Natural killer cell (primary cell): ENCODE measurements at places on chromosomes 7 and 10.
A peak's percentile ranks its signal among the peaks of the same experiment; 100 is the strongest.

DNA sequence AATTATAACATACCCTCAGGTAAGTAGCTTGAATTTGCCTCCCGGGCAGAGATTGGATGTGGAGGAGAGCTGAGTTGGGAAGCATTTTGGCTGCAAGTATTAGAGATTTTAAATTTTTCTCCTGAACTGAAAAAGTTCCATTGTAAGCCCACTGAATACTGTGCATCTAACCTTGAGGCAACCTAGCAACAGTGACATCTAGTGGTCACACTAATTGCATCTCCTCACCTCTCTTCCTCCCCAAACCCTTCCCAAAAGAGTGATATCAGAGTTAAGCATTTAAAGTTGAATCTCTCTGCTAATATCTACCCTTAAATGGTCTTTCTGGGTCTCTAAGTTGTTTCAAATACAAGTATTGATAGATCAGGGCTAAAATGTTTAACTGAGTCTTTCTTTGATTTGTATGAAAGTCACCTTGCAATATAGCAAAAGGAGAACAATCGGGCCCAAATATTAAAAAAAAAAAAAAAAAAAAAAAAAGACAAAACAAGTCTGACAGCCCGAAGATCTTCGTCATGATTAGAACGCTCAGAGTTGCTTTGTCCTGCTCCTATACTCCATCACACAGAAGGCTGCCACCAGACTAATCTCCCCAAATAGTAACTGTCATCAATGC, 40.4 kb upstream of the DLX5 start:
- DNase-seq, result no peak

DNA sequence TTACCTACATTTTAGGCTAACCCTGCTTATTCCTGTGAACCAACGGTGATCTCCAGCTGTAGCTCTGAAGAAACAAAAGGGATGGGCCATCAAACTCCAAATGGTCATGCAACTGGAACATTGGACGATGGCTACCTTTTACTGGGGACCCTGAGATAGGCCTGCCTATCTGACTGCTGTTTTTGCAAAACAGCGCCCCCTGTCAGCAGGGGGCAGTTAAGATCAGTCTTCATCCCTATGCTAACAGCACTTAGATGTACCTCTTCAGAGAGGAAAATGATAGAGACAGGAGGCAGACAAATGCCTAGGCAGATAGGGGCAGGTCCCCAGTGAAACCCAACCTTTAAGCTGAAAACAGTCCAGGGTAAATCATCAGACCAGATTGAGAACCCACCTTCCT, 1085.4 kb upstream of the SORCS1 start:
- no peak for DNase-seq

- no peak for DNase-seq
Observed at GRCh38 chr10:16519250-16519907, 2.3 kb downstream of the C1QL3 start.

DNA sequence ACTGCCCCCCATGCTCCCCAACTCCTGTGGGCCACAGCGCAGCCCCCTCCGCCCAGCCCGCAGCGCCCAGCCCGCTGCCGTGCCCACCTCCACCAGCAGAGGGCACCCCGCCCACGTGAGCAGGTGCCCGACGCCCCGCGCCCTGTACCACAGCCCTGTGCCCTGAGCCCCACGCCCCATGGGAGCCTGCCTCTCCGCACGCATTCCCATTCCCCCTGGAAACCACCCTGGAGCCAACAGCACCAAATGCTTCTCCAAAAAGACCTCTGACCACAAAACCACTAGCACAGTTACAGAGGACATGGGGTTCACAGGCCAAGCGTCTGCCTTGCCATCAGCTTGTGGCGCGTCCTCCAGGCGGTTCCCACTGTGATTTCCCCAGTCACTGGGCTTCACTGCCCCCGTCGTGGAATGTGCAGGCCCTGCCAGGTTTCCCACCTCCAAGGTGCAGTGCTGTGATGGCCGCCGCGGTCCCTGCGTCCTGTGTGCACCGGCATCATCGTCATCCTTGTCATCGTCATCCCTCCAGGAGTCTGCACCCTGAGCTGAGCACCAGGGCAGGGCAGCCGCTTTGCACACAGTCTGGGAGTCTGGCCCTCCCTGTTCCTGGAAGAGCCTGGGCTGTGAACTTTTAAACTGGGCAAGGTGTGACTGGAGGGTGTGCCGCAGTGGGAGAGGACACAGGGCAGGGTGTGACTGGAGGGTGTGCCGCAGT, 61.7 kb downstream of the PWWP2B start:
- DNase-seq, result peak; percentile 80

- no peak for DNase-seq
Observed at GRCh38 chr7:57417736-57418135, 32.2 kb upstream of the ZNF716 start.

DNA sequence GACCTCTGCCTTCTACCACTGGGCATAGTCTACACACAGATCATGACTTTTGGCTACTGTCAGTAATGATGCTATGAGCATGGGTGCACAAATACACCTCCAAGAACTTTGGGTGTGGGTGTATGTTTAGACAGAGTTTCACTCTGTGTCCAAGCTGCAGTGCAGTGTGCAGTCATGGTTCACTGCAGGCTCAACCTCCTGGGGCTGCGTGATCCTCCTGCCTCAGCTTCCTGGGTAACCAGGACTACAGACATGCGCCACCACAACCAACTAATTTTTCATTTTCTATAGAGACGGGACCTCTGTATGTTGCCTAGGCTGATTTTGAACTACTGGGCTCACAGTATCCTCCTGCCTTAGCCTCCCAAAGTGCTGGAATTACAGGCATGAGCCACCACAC, 194.4 kb downstream of the NSUN6 start:
- no peak for DNase-seq

GRCh38 chr7:99833289-99833877, 5.6 kb downstream of the CYP3A43 start:
- DNase-seq, result no peak

DNA sequence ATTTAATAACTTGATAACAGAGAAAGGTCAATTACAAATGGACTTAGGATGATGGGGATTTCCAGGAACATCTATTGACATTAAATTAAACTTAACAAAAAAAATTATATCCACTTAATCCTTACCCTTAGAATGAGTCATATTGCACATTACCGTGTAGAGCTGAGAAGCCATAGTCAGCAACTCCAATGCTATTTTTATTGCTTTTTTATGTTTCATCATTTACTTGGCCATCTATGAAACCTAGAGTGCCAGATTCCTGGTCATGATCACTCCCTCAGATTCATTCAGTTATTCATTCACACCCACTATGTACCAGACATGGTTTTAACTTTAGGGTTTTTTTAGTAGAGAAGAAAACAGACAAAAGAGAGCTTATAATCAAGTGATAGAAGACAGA, 1180.4 kb downstream of the CNTNAP2 start:
- no peak for DNase-seq

GRCh38 chr7:42746214-42746613, 165.7 kb downstream of the C7orf25 start:
- DNase-seq, result no peak

GRCh38 chr7:89091550-89091949, 296.0 kb upstream of the TEX47 start:
- DNase-seq, result no peak

DNA sequence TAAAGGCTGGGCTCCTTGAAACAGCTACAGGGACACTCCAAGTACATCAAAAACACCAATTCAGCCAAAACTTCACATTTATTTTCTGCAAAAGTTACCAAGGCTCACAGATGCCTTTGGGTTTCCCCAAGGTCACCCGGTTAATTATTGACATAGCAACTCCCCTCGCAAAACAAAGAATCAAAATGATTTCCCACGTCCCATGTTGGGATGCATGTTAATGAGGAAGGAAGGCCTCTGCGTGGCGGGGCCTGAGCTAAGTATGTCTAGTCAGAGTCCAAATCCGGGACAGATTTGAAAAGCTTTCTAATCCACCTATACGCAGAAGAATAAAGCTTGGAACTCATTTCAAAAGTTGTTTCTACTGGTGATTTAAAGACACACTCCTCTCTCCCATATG, 535 bp upstream of the TMEM72 start:
- no peak for DNase-seq

- DNase-seq, result no peak
Observed at GRCh38 chr10:99595770-99596465, 24.3 kb downstream of the SLC25A28 start.

- DNase-seq, result no peak
Observed at GRCh38 chr10:37566332-37566731, 291.1 kb downstream of the ZNF248 start.

GRCh38 chr7:91343420-91343960, 79.3 kb downstream of the FZD1 start:
- no peak for DNase-seq

- peak; percentile 23 for DNase-seq
Observed at GRCh38 chr10:95601116-95601719, 40.0 kb upstream of the SORBS1 start.

DNA sequence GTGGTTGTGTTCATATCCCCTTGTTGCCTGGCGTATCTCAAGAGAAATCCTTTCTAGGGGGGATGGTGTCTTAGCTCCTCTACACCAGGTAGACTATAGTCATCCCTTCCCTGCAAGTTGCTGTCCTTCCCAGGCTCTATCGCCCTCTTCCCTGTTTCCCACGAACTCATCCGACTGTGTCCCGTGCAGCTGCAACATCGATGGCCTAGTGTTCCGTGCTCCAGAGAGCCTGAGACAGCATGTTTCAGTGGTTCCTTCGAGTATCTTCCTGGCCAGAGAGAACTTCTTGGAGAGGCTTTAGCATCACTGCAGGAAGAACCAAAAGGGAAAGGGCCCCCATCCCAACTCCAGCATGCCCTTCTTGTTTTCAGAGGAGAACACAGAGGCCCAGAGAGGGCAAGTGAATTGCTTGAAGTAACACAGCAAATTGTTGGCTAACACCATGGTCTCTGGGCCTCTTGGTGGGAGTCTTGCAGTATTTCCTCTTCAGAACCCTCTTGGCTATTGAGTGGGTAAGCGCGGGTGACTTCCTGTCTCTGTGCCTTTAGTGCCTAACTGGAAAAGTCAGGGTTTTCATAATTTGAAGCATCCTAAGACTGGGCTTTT, 162.9 kb downstream of the RGS10 start:
- no peak for DNase-seq

DNA sequence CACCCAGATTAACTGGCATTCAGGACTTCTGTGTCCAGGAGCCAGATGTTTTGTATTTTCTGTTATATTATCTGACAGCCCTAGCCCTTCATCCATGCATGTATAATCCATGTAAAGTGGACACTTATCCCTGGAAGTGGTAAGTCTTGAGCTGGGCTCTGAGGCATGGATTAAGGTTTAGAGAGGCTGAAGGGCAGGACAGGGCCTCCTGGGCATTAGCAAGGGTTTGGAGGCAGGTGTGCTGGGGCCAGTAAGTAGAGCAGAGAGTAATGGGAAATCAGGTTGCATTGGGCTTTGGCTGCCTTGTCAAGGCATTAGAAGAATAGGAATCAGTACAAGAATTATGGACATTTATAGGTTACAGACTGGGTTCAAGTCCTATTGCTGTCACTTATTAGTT, 138.0 kb downstream of the DYNC1I1 start:
- DNase-seq, result no peak

DNA sequence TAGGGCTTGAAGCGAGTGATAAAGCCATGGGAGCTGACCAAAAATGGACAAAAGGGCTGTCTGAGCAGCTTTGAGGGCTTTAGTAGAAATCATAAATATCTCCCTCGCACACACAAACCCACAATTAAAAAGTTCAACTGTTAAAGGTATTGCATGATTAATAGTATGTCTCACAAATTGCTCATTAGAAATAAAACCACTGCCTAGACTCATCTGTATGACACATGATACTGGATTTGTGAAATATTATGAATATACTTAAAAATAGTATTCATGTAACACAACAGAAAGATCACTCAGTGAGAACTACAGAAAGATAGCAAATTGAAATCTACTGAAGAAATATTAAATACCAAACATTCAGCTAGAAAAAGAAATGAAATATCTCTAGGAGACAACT, 11.9 kb upstream of the PTPN12 start:
- no peak for DNase-seq

- DNase-seq, result no peak
Observed at GRCh38 chr7:122262246-122262645, 42.3 kb downstream of the FEZF1 start.

DNA sequence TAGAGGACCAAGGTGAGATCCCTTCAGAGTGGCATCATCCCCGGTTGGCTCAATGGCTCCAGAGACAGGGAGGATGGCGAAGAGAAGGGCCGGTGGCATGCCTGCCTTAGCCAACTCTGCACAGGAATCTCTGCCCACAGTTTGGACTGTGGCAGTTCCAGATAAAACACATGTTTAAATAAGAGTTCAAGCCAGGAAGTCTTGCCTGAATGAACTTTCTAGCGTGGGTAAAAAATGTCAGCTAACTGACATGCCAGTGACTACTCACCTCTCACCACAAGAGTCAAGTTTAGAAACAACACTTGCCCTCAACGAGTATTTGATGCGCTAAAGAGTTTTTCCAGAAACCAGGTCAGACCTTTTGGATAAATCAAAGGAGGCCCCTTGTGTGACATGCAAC, 3.0 kb downstream of the NOD1 start:
- DNase-seq, result no peak

- DNase-seq, result no peak
Observed at GRCh38 chr7:90713628-90714027, 117.5 kb downstream of the CDK14 start.

DNA sequence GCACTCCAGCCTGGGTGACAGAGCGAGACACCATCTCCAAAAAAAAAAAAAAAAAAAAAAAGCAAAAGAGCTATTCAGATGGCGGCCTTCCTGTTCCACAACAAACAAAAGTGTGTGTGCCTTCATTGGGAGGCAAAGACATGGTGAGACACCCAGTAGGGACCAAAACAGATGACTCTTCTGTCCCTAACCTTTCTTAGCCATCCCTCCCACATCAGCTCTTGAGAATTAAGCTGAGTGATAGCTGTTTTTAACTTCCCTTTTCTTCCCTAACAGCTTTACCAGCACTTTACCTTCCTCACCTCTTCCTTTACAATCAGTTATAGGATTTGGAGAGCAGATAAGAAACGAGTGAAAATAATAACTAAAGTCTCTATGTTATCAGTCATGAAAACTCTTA, 48.2 kb downstream of the ARMH3 start:
- DNase-seq, result no peak

DNA sequence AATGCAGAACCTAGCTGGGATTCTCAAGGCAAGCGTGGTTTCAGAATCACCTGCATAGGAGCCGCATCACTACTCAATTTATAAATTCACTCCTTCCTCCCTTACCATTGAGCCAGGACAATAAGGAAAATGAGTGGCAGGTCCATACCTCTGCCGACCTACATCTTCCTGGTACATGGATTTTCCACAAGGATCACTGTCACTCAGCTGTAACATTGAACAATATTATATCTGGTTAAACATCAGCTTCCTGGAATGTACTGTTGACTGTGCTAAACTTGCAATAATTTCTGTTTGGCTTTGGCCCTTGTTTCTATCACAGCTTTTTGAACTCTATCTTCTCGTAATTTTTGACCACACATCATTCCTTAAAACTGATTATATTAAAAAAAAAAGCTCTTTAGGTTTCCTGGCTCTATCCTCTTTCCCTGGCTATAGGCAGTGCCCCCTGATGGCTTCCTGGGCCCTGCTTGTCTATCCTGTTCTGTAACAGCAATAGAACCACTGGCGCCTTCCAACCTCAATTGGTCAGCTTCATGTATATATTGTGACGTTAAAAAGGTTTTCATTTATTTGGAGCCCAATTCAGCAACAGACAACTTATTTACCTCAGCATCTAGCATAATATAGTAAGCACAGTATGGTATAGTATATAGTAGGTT, 59.2 kb downstream of the RNLS start:
- DNase-seq, result no peak
